ENCODE measurements at places on chromosomes 13 and 19.

DNA sequence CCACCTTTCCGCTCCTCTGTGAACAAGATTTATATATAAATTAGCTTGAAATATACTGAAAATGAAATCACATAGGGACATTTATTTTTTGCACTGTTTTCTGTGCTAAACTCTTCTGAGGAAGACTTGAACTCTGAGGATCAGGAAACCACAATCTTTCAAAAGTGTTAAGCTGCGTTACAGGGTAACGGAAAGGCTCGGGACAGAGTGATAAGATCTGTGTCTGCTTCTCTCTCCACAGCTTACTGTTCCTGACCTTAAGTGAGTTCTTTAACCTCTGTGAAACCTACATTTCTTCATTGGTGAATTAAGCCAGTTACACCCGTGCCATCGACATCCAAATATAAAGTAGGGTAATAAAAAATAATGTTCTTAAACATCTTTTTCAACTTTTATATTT lies 38.9 kb downstream of the DACH1 start:
- DNase-seq, result no peak

DNA sequence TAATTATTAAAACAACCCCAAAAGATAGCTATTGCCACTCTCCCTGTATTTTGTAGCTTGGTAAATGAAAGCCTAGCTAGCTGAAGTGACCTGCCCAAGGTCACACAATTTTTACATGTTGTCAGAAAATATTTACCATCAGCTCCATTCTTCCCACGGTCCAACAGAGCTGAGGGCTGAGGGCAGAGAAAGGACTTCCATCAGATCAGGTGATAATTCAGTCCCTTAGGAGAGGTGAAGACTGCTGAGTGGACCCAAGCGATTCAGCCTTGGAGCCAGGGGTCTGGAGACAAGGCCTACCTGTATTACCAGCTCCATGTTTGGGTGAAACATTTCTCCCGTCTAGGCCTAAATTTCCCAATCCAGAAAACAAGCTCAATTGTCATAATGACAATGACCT lies 149.5 kb upstream of the TSHZ3 start:
- no peak for DNase-seq

- no peak for DNase-seq
Observed at GRCh38 chr13:52599848-52600603, 42.2 kb upstream of the HNRNPA1L2 start.

GRCh38 chr13:91347996-91348905 lies 764 bp downstream of the MIR17HG start:
- DNase-seq, result peak; percentile 81

- no peak for DNase-seq
Observed at GRCh38 chr13:44818428-44818827, 170.8 kb downstream of the NUFIP1 start.

DNA sequence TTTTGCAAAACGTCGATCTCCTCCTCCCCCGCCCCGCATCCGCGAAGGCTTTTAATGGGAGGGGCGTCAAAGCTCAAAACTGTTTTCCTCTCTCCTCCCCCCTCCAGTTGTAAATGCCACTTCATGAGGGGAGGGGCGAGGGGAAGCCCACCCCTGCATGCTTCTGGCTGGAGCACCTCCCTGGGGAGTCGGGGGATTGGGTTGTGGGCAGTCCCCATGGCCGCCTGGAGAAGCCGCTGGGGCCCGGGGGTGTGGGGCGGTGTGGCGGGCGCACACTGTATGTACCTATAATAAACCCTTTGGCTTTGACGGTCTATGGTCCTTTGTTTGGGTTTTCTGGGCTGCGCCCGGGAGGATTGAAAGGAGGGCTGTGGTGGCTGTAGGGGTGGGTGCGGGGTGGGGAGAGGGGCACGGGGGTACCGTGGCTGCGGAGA lies 505 bp upstream of the SHKBP1 start:
- no peak for DNase-seq

GRCh38 chr13:101397742-101398141 lies 18.6 kb downstream of the NALCN start:
- no peak for DNase-seq

DNA sequence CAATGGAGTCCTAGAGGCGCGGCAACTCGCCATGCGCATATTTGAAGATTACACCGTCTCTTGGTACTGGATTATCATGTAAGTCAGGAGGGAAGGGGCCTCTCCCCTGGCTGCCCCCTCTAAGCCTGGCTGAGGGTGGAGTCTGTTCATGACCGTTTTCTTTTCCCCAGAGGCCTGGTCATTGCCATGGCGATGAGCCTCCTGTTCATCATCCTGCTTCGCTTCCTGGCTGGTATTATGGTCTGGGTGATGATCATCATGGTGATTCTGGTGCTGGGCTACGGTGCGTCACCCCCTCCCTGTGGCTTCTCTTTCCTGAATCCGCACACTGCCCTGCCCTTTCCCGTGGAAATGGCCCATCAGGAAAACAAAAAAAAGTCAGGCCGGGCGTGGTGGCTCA lies 6.5 kb downstream of the SLC44A2 start:
- DNase-seq, result no peak

GRCh38 chr19:40600570-40601133 lies 517 bp upstream of the LTBP4 start:
- no peak for DNase-seq

All from stimulated activated CD4-positive, alpha-beta T cell treated with anti-CD3 and anti-CD28 coated beads, Interleukin-12 subunit alpha, Interleukin-12 subunit beta, amount 100 ng/mL, for 4 hours (primary cell).